Ovary (tissue), 10 donors: ENCODE measurements at places on chromosomes 7 and 10.
A peak's percentile ranks its signal among the peaks of the same experiment; 100 is the strongest.

DNA sequence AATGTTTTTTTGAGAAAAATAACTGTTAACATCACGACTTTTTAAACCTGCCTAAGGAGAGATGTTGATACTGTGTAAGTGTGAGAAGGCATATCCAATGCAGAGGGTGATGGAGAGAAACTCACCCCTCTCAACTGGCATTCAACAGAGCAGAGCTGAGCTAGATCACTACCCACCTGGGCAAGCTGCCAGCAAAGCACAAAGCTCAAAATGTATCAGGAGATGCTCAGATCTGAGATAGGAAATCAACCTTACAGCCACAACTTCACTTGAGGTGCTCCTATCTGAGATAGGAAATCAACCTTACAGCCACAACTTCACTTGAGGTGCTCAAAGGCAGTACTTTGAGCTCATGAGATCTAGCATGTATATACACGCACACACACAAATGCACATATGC is 151.5 kb upstream of the PDE1C start:
- DNase-seq, result no peak

DNA sequence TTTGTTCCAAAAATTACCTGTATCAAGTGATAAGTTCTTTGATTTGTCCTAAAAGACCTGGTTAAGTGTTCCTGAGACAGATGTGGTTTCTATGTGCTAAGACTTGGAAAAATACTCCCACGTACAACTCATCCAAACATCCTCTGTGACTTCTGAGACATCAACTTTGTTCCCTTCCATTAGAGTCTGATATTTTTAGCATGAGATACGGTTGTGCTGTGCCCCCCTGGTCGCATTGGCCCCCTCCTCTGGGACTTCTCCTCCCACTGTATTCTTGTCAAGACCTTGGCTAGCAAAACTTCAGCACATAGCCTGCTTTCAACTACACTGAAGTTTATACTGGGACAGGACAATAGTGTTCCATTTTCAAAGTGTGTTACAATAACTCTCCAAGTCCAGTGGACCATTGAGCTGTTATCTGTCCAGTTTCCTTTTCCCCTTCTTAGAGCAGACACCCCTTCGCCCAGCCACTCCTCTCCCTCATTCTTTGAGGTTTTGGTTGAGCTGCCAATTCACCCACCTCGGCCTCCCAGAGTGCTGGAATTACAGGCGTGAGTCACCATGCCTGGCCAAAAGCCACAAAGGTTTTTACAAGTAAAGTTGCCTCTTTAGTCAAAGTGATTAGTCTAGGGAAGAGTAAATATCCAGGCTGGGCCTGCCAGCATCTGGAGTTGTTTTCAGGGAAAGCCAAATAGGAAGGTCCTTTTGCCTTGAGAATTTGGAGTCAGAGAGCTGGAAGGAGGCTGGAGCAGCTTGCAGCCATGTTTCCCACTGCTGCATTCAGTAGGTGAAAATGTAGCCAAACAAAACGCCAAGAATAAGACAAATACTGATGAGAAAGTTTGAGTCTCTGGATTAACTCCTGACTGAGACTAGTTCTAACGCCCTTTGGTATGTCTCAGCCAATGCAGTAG is 17.8 kb upstream of the PDLIM1 start:
- DNase-seq, result peak; percentile 71

GRCh38 chr7:69738396-69738951 is 140.2 kb downstream of the AUTS2 start:
- no peak for DNase-seq

DNA sequence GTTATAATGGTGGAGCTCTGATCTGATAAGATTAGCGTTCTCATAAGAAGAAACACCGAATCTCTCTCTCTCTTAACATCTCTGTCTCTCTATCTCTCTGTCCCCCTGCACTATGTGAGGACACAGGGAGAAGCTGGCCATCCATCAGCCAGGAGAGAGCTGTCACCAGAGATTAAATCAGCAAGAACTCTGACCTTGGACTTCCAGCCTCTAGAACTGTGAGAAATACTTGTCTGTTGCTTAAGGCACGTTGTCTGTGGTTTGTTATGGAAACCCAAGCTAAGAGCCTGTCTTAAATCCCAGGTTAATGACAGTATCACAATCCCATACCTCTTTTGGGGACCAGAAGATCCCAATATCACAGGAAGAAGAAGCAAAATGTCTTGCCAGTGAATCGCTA is 132.0 kb upstream of the AKR1E2 start:
- no peak for DNase-seq

GRCh38 chr7:135114622-135115021 is 33.2 kb upstream of the TMEM140 start:
- no peak for DNase-seq

GRCh38 chr10:121974535-121975294 is at the start of gene NSMCE4A:
NSMCE4A (minus strand) TSS chr10:121975217; CDS start chr10:121975165, 52 bp downstream.
- peak; percentile 72 for DNase-seq

GRCh38 chr10:125820701-125821100 is 2.4 kb downstream of the UROS start:
- DNase-seq, result no peak

DNA sequence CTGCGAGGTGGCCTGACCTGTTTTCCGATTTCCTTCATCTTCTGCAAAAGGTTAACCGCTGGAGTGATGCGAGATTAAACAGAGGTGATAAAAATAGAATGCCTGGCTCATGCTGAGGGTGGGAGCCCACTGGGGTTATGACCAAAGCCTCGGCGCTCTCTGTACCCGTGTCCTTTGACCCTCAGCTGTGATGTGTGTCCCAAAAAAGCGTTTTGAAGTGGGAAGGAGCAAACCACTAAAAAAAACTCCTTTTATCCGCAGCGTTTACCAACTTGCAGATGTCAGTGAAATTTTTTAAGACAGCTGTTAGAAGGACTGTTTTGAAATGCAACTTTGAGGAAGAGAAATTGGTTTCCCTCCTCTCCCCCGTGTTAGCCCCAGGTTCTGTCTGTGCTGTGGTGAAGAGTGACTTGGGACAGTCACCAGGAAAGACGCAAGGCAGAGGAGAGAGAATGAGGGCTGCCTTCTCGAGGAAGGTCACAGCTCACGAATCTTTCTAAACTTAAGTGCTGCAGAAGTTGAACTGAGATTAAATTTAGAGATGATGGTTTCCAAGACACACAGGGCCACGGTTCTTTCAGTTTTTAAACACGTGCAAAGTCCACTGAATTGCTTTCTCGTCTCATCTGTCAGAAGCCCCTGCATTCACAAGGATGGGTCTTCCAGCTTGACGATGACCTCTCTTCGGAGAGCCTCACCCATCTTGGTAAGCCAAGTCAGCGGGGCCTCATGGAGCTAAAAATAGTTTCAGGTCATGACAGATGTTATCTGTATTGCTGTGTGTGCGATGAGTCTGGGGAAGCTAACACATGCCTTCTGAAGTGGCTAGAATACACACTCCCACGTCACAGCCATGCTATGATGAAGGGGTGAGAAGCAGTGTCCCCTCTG is 27.6 kb downstream of the AMZ1 start:
- DNase-seq, result no peak

- no peak for DNase-seq
Measured at GRCh38 chr10:69397972-69398371, 18.7 kb downstream of the TACR2 start.

- no peak for DNase-seq
Measured at GRCh38 chr10:73773152-73773879, 8.5 kb upstream of the CHCHD1 start.

GRCh38 chr10:51950371-51950995 is 251.1 kb upstream of the CSTF2T start:
- no peak for DNase-seq

GRCh38 chr10:111856631-111857030 is 326.9 kb downstream of the GPAM start:
- DNase-seq, result no peak

DNA sequence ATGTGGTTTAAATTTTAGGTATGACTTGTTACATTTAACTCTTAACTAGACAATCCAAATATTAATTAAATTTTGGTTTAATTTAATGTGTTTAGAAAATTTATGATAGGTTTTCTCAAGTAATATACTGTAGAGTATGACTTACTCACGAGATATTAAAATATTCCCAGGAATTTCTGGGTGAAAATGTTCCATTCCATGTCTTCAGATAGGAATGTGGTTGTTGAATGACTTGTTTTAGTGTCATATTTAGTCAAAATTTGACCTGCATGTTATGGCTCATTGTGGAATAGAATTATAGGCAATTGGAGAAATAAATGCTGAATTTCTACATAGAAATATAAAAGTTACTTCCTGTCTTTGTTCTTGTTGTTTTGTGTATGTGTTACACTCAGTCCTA is 46.7 kb downstream of the SHOC2 start:
- DNase-seq, result no peak

DNA sequence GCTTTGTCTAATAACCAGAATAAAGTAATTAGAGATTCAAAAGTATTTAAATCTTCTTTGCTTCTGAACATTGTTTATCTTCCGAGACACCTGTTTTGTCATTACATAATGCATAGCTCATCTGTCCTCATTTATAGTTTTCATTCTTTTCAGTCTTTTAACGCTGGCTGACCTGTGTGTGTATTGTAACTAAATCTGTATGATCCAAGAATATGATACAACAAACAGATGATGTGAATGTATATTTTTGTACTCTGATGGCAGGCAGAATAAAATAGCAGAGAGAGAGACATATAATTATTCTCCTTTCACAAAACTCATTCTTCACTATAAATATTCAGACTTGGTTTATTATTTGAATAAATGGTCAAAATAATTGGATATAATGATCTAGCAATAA is 80.6 kb downstream of the ORC5 start:
- no peak for DNase-seq
